ENCODE measurements at places on chromosomes 7 and 10.

- DNase-seq: no peak
Observed at GRCh38 chr10:114057855-114058254, 14.2 kb downstream of the ADRB1 start.

DNA sequence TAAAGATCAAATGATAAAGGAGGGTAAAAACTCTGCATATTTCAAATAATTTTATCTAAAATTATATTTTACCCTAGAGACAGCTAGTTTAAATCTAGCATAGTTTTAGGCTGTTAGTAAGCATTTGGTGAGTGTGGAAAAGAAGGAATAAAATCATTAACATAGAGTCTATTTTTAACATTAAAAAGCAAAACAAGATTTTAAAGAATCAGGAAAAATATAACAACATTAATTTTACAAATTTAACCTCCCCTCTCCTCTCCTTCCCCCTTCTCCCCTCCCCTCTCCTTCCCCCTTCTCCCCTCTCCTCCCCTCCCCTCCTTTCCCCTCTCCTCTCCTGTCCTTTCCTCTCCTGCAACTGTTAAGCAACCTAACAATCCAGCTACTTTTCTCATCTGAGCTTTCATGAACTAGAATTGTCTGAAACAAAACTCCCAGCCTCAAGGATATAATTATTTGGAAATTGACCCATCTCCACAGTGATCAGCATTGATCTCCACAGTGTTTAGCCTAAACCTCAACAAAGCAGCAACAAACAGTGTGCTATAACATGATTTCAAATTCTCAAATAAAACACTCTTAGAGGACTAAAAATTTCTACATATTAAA lies 293.2 kb downstream of the PPP1R3A start:
- DNase-seq: no peak

DNA sequence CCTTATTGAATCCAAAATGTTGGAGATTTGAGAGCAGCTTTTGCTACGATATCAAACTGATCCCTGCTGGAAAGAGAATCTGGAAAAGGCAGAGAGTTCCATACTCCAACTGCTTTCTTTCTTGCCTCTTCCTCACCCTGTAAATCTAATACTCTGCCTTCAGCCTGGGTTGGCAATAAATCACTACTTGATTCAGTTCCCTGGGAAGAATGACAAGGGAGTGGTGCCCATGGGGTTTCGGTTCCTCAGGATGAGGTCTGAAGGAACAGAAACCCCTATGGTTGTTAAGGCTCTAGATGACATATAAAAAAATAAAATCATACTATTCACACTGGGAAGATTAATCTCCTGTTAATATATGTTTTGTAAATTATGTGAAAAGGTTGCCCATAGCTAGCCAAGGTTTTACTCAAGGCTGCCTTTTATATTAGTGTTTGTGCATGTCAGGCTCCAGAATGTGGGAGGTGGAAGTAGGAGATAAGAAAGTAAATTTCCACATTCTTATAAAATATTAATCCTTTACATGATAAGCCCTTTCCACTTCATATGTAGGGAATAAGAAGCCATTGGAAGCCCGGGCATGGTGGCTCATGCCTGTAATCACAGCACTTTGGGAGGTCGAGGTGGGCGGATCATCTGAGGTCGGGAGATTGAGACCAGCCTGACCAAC lies 106.2 kb upstream of the CACNA2D1 start:
- DNase-seq: no peak

DNA sequence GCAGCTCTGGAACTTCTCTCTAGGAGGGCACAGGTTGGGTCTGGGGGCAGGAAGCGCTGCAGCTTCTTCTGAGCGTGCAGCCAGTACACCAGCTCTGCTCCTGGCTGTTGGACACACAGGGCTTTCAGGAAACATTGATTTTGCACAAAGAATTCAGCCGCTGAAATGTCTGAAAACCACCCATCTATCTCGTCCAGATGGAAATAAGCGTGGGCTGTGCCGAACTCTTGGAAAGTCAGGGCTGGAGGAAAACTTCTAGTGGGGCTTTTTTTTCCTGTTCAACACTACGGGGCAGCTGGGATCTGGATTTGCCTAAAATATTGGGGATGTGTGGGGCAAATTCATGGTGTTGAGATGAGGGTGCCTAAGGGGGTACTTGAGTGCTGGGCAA lies 31.2 kb downstream of the PALD1 start:
- DNase-seq: no peak

GRCh38 chr7:136266457-136266856 lies 289.3 kb upstream of the MTPN start:
- DNase-seq: no peak

GRCh38 chr7:2959103-2959680 lies 84.5 kb downstream of the CARD11 start:
- DNase-seq: no peak

GRCh38 chr7:112395411-112395810 lies 54.8 kb upstream of the IFRD1 start:
- no peak for DNase-seq

- peak; percentile 7 for DNase-seq
Observed at GRCh38 chr7:135467207-135467711, 42.6 kb downstream of the CNOT4 start.

DNA sequence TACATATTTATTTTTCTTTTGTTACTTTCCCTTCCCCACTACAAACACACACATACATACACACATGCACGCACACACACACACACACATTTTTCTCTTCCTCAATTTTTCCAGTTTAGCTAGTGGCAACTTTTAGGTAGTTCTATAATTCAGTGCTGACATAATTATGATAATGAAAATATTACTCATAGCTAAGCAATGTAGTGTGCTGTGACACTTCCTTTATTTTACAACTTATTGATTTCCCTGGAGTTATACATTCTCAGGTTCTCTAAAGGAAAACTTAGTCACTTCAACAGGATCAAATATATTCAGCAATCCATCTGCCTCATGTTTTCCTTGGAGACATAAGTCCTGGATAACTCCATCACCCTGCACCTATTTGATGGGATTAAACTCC lies 151.6 kb downstream of the CACNA2D1 start:
- peak; percentile 1 for DNase-seq

DNA sequence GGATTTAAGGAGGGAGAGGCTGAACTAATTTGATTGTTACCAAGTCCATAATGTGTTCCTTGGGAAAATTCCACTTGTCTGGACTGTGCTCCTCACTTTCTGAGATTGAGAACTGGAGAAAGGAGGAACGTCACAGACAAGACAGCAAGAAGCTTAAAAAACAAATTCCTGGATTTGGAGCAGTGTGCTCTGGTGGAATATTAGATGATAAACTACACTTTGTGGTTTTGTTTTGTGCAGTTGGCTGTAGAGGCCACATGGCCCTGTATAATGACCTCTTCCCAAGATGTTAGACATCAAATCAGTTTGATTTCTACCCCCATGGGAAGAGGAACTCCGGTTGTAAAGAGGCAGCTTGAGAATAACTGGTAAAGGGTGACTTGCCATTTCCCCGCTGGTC lies 421.3 kb upstream of the GALNT17 start:
- DNase-seq: no peak

DNA sequence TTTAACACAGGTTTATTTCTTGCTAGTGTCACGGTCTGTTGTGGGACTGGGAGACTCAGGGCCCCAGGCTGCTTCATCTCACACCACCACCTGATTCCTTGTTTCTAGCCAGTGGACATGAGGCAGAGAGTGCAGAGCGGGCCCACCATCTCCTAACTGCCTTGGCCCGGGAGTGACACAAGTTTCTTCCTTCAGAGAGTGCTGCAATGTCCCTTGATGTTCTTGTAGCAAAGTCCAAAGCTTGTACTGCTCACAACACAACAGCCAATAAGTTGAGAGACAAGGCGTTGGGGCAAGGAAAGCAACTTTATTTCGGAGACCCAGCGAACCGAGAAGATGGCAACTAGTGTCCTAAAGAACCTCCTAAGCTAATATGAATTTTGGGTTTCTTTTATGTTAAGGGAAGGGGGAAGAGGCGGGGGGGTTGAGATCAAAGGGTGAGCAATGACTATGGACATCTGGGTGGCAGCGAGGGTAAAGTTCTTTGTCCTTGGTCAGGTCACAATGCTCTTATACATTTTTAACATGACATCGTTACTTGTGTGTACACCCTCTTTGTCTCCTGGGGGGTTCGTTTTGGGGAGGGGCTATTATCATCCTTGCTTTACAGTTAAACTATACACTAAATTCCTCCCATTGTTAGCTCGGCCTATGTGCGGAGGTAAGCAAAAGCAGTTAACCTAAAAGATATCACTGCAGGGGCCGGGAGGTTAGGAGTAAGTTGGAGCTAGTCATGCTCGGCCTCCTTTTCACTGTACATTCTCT lies 31.6 kb downstream of the SH2D4B start:
- no peak for DNase-seq

DNA sequence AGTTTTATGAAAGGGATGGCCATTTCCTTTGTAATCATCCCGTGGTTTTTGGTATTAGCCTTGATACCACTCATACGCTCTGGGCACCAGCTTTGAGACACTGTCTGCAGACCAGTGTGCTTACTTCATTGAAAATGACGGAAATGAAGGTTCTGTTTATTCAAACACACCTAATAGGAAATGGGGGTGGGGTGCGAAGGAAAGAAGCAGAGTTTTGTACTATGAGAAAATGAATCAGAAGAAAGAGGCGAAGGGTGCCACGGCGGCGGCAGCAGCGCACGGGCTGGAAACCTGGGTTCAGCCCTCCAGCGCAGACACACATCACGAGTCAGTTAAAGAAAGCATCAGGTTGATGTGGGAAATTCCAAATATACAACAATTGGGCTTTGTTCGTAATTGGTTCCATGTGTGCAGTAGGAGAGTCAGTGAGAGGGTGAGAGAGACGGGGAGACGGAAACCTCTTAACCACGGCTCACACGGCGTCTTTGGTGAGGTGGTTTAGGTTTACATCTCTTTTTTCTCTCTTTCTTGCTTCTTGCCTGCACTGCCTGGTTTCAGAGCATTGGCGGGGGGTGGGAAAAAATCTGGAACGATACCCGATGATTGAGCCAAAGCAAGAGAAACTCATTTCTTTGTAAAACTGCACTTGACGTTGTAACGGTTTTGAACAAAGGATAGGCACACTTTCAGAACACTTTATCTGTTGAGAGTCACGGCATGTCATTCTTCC lies 321.2 kb downstream of the FRMD4A start:
- DNase-seq: no peak

DNA sequence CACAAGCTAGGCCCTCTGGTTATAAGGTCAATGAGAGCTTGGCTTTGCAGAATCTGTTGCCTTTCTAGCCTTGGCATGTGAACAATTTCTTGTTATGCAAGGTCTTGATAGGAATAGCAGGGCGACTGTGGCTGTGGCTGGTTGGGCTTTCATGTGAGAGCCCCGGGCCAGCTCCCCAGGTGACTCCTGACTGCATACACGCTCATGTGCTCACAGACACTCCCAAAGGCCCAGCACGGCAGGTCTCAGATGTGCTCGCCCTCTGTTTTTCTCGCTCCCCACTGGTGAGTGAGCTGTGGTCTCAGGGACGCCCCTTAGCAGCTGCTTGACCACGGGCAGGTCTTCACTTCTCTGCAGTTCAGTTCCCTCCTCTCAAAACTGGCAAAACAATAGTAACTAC lies 37.1 kb upstream of the ZNF32 start:
- no peak for DNase-seq

GRCh38 chr7:52209614-52210013 lies 825.8 kb upstream of the POM121L12 start:
- no peak for DNase-seq

DNA sequence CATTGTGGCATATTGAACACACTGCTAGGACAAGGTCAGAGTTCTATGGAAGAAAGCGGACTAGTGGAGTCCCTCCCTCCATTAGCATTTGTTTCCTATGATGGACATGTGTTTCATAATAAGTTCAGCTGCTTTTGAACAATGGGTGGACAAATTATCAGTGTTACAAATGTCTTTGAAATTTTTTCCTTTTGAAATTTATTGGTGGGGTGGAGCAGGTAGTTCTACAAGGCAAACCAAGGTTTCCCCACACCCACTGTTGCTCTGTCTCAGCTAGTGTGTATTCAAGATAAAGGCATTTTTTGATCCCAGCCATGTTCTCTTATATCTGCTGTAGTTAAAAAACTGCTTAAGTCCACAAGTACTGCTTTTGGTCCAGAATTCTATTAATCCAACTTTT lies 79.9 kb downstream of the MALSU1 start:
- DNase-seq: no peak

DNA sequence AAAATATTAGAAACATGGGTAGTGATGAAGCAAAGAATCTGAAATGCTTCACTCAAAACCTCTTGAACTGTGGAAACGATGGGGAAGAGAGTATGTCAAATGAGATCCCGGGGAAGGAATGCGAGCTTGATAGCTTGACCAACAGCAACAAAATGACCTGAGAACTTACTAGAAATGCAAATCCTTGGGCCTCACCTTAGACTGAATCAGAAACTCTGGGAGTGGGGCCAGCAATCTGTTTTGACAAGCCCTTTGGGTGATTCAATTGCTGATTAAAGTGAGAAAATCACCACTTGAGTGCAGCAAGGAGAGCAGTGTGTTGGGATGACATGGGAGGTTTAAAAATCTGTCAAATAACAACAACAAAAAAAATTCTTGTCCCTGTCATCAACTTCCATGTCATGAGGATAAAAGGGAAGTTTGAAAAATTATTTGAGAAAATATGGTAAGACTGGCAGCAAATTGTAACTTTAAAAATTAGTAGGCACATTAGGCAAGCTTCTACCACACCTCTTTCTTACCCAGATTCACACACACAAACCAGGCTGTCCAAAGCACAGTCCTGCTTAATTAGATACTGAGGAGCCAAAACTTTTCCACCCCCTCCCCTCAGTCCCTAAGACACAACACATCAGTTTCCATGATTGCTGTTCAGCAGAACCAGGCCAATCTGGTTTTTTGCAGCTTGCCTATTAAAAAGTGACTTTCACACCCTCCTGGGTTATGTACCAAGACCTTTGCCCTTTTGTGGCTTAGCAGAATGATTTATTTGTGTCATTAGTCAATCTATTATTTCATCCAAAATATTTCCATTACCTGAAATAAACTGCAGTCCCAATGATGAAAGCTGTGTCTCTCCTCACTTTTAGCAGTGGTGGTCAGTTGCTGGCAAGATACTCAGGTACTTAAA lies 15.6 kb downstream of the CALCR start:
- DNase-seq: peak; percentile 94

DNA sequence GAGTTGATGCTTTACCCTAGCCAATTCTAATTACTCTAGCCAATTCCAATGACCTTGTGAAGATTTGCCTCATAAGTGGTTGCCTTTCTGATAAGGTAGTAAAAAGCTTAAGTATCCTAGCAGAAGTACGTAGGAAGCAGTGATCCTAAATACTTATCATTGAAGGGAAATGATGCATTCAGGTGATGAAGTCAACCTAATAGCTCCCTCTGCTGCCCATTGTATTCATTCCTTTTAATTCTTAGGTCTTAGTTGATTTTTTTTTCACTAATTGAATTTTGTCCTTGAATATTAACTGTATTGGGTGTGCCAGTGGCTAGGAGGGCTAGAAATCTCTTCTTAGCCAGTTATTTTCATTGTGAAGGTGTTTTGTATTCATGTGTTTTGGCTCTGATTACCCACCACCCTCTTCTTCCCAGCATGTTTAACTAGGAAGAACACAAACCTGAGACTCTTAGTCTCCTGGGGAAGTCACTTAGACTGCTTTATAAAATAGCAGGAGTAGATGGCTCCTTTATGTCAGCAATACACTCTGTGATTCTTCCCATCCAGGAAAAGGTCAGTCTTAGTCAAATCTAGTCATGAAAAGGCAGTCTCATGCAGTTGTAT lies 46.3 kb downstream of the PLEKHA8 start:
- DNase-seq: peak; percentile 71
